Glutamatergic neuron (in vitro differentiated cells): ENCODE measurements at places on chromosomes 2 and 18. TPM values are rescaled to one million over a fixed set of nuclear protein-coding genes. Genes with fewer than 3 reads are reported as not detected.

SLC9A4 gene
- 0.12 TPM for total RNA-seq

DNA sequence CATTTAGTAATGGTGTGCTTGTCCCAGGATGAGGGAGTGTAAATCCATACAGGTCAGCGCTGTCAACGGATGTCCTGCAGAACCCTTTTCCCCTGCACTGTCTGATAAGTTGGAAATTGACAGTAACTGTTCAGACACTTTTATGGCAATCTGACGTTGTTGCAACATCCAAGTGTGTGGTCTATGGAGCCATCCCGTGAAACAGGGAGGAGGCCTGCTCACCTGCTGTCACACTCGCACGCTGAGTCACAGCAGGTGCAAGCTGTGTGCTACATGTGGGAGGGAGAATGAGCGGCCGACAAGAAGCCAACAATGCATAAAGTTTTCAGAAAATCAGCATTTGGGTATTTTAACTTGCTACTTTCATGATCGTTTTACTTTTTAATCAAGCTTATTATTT lies 43.7 kb upstream of the RMDN2 start:
- no peak for DNase-seq

- DNase-seq = no peak
These were observed 112.6 kb downstream of the EHBP1 start for GRCh38 chr2:62817995-62818713.

DNA sequence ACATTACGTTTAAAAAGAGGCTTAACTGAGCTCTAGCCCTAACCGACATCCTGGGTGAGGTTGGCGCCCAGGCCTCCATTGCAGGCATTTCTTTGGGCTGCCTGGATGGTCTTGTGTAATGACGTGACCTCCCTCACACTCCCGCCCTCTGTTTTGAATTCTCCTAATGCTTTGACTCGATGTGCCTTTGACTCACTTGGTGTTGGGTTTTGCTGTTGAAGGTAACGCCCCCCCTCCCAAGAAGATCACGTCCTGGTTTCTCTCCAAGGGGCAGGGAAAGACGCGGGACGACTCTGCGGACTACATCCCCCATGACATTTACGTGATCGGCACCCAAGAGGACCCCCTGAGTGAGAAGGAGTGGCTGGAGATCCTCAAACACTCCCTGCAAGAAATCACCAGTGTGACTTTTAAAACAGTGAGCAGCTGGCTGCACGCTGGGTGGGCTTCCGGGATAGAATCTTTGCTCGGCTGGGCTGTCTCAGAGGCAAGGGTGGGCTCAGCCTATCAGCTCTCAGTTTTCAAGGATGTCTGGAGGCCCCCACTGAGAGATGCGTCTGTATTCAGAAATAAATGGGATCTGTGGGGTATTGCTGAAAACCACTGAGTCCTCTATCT lies 87.9 kb upstream of the ATG16L1 start:
- no peak for DNase-seq

GRCh38 chr2:192345287-192345686 lies 150.6 kb upstream of the TMEFF2 start:
- DNase-seq = no peak
